ENCODE measurements at places on chromosomes 5 and 9.

- no peak for DNase-seq
These were observed 44.3 kb downstream of the PSD2 start for GRCh38 chr5:139839918-139840317.

DNA sequence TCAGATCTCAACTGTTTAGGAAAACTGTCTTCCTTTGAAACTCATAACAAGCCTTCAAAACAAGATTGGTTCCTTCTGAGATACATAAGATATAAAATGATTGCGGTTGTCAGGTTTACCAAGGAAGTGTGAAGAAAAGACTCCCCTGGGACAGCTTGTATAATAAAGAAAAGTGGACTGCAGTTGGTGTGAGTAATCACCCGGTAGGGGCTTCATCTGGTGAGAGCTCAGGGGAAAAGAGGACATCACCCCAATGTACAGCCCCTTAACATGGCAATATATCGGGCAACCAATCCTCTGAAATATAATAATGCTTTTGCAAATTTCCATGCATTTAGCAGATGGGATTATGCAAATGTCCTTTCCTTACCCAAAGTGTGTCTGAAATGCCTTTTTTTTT is 216.5 kb upstream of the KLF9 start:
- no peak for DNase-seq

- DNase-seq = no peak
These were observed 423.8 kb upstream of the SMARCA2 start for GRCh38 chr9:1591310-1591709.

DNA sequence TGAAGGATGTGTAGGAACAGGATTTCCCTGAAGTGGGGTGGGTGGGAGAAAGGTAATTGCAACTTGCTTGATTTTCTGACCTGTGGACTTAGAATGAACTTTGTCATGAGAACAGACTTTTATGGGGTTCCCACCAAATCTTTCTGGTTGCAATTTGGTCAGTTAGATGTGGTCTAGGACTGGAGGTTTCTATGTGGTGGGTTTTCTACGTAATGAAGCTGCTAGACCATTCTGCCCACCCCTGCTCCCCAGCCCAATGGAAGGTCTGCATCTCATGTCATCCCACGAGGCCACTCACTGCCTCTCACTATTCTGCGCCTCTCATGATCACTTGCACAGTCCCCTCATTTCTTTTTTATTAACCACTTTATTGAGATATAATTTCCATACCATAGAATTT is 37.9 kb upstream of the GZMA start:
- DNase-seq = no peak

- DNase-seq = no peak
These were observed 4.5 kb downstream of the TSTD2 start for GRCh38 chr9:97628668-97629067.

DNA sequence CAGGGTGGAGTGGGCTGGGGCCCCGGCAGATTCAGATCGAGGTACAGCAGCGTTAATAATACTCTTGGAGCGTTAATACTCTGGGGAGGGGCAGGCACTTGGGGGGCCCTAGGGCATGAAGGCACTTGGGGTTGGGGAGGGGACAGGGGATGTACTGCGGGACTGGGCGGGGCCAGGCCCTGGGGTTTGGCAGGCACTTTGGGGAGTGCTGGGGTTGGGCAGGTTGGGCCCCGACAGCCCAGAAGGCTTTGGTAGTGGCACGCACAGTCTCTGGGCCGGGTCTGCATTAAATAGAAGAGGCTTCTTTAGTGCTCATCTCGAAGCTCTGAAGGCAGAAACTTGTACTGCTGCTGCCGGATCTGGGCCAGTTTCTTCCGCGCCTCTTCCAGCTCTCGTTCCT is 7.8 kb upstream of the TPM2 start:
- no peak for DNase-seq

DNA sequence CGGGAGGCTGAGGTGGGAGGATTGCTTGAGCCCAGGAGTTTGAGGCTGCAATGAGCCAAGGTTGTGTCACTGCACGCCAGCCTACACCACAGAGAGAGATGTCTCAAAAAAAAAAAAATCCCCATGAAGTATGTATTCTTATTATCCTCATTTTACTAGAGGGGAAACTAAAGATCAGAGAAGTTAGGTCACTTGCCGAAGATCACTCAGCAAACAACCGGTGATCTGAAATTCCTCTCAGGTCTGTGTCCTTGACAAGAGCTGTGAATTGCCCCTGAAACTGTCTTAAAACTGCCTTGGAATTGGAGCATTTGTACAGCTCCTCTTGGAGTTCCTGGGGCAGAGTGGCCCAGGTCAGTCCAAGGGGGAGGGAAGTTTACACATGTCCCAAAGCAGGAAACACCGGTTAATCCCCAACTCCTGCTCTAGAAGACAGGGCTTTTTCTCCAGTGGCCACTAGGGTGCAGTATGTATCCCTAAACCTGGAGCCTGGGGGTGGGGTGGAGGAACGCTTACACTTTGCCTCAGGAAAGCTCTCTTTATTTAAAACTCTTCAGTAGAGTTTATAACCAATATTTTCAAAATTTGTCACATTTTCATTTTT is 27.6 kb downstream of the AQP7 start:
- DNase-seq = peak; percentile 45

- DNase-seq = no peak
These were observed 140.8 kb upstream of the TBC1D2 start for GRCh38 chr9:98396236-98396635.

GRCh38 chr5:179294131-179294780 is 51.0 kb downstream of the ADAMTS2 start:
- DNase-seq = no peak

DNA sequence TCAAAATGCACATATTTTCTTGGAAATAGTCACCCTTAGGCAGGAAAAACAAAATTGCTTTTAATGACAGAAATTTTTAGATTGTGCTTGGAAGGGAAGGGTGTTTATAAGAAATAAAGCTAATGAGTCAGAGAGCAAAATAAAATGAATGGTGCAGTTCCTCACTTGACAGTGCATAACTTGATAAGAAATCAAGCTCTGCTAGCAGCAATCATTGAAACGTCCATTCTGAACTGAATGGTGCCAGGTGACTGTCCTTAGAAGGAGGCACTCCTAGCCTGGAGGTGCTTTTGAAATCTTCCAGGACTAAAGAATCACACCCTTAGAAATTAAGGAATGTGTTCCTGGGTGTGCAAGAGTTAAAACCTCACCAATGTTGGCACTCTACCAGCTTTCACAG is 202.5 kb downstream of the EFNA5 start:
- DNase-seq = no peak

GRCh38 chr5:88679638-88680037 is 203.3 kb downstream of the MEF2C start:
- DNase-seq = no peak

DNA sequence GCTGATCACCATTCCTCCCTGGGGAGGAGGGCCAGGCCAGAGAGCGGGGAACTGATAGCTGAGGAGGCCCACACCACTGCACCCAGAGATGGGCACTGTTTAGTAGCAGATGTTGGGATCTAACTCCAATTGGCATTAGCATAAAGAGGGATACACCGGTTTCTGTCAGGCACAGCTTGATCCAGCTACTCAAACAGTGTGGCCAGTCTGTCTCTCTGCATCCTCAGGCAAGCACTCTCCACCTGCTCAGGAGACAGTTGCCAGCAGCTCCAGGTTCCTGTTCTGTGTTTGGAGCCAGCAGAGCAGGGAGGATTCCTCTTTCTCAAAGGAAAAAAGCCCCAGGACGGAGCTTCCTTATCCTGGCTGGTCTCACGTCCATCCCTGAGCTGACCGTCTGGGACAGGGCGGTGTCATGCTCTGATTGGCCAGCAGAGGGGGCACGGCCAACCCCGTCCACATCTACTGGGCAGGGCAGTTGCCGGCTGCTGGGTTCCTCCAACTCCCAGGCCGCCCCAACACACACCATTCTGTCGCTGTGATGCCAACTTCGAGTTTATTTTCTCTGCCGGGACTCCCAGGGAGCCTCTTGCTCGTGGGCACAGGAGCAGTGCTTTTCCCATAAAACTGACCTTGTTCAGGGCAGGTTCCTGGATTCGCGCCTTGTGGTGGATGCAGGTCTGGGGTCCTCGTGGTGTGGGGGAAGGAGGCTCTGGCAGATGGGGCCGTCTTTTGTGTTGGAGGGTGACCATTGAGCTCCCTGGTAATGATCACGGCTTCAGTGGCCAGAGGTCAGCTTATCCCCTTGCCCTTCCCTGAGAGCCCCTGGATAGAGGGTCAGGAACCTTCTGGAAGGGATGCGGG is 47.9 kb downstream of the COL5A1 start:
- DNase-seq = peak; percentile 10

GRCh38 chr5:122009436-122009835 is 47.7 kb downstream of the SRFBP1 start:
- DNase-seq = no peak

GRCh38 chr5:160492565-160492964 is 70.9 kb downstream of the PTTG1 start:
- DNase-seq = no peak

- DNase-seq = peak; percentile 37
These were observed 25.6 kb downstream of the CEP78 start for GRCh38 chr9:78261403-78262001.

GRCh38 chr9:113317777-113318176 is 14.6 kb upstream of the RNF183 start:
- DNase-seq = no peak

GRCh38 chr9:122498883-122499288 is 11.7 kb upstream of the OR1J2 start:
- DNase-seq = no peak

- no peak for DNase-seq
These were observed 362.0 kb downstream of the PRELID2 start for GRCh38 chr5:145473042-145473642.

GRCh38 chr9:1077616-1078015 is 27.5 kb downstream of the DMRT2 start:
- DNase-seq = no peak

DNA sequence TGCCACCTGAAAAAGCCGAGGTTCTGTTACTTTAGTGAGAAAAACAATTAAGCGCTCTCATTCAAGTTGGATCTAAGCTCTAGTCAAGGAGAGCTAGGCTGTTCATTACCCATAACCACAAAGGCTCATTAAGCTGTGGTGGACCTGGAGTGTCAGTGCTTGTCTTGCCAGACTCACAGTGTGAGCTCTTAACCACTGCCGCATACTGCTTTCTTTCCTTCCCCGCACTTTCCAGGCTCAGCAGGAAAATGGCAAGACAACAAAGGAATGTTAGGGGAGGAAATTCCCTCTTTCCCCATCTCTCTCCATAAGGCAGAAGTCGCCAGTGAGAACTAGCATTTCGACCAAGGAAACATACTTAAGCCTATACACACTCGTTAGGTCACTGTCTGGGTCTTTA is 467.3 kb downstream of the ENC1 start:
- no peak for DNase-seq

GRCh38 chr9:109414125-109414785 is 83.9 kb downstream of the PTPN3 start:
- DNase-seq = no peak

- no peak for DNase-seq
These were observed 482.1 kb upstream of the ZNF608 start for GRCh38 chr5:125228363-125229070.

DNA sequence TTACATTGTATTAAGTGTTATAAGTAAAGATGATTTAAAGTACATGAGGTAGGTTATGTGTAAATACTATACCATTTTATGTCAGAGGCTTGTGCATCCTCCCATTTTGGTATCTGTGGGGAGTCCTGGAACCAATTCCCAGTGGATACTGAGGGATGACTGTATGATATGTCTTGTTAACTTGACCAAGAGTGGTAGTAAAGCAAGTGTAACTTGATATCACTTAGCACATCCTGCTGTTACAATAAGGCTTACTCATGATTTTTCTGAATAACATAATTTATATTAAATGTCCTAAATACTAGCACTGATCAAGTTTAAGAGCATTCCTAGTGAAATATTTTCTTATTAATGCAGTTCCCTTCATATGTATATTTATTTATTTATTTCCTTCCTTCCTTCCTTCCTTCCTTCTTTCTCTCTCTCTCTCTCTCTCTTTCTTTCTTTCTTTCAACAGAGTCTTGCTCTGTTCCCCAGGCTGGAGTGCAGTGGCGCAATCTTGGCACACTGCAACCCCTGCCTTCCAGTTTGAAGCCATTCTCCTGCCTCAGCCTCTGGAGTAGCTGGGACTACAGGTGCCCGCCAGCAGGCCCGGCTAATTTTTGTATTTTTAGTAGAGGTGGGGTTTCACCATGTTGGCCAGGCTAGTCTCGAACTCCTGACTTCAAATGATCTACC is 7.5 kb downstream of the NDFIP1 start:
- DNase-seq = no peak

- no peak for DNase-seq
These were observed 399.4 kb upstream of the NUDT12 start for GRCh38 chr5:103962023-103962422.

DNA sequence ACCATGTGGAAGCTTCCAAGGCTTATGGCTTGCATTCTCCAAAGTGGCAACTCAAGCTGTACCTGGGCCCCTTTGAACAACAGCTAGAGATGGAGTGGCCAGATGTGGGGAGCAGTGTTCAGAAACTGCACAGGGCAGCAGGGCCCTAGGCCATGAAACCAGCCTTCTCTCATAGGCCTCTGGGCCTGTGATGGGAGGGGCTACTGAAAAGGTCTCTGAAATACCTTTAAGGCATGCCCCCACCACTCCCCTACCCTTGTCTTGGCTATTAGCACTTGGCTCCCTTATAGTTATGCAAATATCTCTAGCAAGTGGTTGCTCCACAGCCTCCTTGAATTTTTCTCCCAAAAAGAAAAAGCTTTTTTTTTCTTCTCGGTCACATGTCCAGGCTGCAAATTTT is 1014.6 kb downstream of the DTWD2 start:
- DNase-seq = no peak

DNA sequence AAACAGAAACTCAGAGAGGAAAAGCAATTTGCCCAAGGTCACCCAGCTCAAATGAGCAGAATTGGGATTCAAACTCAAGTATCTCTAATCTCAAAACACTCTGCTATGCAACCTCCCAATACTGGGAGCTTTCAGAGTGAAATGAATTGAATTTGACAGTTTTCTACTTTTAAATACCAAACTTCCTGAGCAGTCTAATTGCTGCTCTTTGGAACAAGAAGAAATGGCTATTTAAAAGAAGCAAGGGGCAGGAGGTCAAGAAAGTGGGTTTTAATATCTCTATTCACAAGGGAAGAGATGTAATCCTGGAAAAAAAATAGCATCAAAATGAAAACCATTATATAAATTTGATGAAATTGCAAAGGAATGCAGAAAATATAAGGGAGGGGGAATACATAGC is 142.6 kb downstream of the INSYN2B start:
- DNase-seq = no peak

GRCh38 chr9:112050544-112051475 is 124.3 kb downstream of the SUSD1 start:
- peak; percentile 68 for DNase-seq

GRCh38 chr9:118992813-118993794 is 376.1 kb downstream of the BRINP1 start:
- DNase-seq = no peak

- no peak for DNase-seq
These were observed 18.3 kb upstream of the TERT start for GRCh38 chr5:1312993-1313833.

Data from SW 1271 (cell line).